Astrocyte (in vitro differentiated cells and primary cell): ENCODE measurements at places on chromosomes 2 and 18. TPM values are rescaled to one million over a fixed set of nuclear protein-coding genes. Genes with fewer than 3 reads are reported as not detected.
A peak's percentile ranks its signal among the peaks of the same experiment; 100 is the strongest.

The FZD7 gene
- 61.5 and 65.9 TPM in 2 replicates for total RNA-seq

The MAP3K19 gene
- total RNA-seq: not detected in 2 replicates

The TMEM37 gene
- total RNA-seq: 1.6 and 3.3 TPM in 2 replicates

The MARCHF4 gene
- 28.1 and 42.8 TPM in 2 replicates for total RNA-seq

DNA sequence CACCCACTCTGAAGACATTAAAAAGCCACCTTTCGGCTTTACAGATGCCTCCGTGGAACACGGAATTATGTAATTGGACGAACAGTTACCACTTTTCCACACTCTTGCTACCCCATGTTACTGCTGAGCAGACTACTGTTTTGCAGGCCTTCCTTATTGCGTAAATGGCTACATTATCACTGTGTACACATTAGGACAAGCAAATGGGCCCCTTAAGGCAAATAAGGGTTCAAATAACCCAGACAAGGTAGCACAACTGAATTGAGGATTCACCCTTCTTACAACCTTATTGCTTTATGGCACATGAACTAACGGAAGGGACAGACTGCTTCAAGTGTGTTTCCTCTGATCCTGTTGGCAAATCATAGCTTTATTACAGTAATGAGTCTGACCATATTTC, 832.2 kb upstream of the FANCL start:
- no peaks in the 10 kb centered on the region for H3K4me1 ChIP-seq
- H3K27ac ChIP-seq: no peak overlapping the region
- no peak for DNase-seq
- no peaks in the 10 kb centered on the region for H3K36me3 ChIP-seq

The POTEI gene
- total RNA-seq: 0.32 and 0.50 TPM in 2 replicates

The POTEJ gene
- total RNA-seq: not detected in 2 replicates

The ATG9A gene
- total RNA-seq: 48.8 and 57.0 TPM in 2 replicates

- peak; percentile 24 for DNase-seq
- peaks cover 12% of the 10 kb centered on the region for H3K4me1 ChIP-seq
- no peak overlapping the region for H3K27ac ChIP-seq
- H3K27me3 ChIP-seq: peaks cover 26% of the 10 kb centered on the region
These were observed 96.0 kb downstream of the INHBB start for GRCh38 chr2:120441744-120442471.

The CENPA gene
- 0.75 and 2.7 TPM in 2 replicates for total RNA-seq
